ENCODE measurements at places on chromosomes 3 and 15.

DNA sequence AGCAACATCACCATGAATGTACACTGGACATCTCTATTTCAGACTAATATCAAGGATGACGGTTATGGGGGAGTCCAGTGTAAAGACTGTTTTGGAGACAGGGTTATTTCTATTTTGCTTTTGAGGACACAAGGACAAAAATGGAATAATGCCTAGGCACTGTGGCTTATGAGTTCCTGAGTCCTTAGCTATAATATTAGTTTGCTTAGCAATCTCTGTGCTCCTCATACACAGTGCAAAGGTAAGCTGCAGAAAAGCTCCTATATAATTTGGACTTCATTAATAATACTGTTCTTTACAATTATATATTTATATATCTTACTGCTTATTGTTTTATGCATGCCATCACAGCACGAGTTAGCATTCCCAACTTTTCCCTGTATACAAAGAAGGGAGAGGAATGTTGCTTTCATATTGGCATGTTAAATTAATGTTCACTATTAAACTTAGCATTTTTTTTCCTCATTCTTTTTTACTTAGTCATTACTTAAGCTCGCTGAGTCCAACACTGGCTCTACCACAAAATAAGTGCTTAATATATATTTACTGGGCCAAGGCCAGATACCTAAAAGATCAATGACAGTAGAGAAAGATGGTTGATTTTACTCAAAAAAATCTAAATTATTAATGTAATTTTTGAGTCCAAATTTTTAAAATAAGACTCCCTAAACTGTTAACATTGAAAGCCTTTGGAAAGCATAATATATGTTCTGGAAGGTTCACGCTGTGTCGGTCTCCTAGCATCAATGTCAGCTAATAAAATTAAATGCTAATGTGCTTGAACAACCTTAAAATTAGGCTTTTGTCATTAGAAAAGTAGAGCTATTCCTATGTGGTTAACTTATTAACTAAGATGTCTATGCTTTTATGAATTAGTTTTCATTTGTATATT, 13.8 kb downstream of the THBS1 start:
- no peak for DNase-seq

DNA sequence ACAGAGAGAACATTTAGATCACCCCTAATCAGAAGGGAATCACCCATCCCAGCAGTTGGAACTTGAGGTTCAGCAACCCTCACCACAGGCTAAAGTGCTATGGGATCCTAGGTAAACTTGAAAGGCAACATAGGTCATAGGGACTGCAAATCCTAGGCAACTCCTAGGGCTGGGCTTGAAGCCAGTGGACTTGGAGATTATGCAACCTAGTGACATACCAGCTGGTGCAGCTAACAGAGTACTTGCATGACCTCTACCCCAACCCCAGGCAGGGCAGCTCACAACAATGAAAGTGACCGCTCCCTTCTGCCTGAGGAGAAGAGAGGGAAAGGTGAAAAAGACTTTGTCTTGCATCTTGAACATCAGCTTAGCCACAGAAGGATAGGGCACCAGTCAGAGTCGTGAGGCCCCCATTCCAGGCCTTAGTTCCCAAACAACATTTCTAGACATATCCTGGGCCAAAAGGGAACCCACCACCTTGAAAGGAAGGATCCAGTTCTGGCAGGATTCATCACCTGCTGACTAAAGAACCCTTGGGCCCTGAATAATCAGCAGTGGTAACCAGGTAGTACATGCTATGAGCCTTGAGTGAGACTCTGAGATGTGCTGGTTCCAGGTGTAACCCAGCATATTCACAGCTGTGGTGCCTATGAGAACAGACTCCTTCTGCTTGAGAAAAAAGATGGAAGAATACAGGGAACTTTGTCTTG, 37.6 kb upstream of the FBN1 start:
- no peak for DNase-seq

GRCh38 chr3:195119461-195120266, 151.3 kb downstream of the XXYLT1 start:
- DNase-seq: no peak

DNA sequence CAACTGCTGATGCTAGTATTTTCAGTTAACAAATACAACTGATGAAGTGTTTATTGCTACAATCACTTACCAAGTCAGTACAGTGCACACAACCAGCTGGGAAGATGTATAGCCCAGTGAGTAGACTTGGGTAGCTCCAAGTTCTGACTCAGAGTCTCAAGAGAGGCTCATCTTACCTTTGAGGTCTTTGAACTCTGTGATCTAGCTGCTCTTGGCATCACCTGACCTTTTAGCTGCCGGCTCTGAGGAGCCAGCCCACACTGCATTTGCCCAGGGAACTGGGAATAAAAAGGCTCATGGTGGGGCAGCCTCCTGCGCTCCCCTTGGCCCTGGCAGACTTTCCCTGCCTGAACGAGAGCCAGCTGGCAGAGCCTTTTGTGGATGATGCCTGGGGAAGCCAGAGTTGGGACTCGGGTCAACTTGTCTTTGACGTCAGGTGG, 82.6 kb downstream of the CEMIP start:
- no peak for DNase-seq

GRCh38 chr15:95327661-95328060, 1002.8 kb upstream of the NR2F2 start:
- DNase-seq: no peak

DNA sequence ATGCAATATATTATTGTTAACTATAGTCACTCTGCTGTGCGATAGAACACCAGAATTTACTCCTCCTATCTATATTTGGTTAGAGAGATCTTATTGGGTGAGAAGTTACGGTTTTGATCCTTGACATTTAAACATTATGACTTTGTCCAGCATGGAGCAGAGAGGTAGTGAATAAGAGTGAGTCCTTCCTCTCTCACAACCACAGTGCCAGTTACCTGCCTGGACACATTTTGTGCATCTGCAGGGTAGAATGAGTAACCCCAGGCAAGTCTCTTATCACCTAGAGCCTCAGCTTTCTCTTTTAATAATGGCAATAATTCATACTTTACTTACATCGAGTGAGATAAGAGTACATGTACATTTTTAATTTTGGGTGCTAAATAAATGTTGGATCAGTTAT, 24.1 kb downstream of the KAT2B start:
- no peak for DNase-seq

- no peak for DNase-seq
Measured at GRCh38 chr3:165749821-165750220, 87.4 kb downstream of the BCHE start.

DNA sequence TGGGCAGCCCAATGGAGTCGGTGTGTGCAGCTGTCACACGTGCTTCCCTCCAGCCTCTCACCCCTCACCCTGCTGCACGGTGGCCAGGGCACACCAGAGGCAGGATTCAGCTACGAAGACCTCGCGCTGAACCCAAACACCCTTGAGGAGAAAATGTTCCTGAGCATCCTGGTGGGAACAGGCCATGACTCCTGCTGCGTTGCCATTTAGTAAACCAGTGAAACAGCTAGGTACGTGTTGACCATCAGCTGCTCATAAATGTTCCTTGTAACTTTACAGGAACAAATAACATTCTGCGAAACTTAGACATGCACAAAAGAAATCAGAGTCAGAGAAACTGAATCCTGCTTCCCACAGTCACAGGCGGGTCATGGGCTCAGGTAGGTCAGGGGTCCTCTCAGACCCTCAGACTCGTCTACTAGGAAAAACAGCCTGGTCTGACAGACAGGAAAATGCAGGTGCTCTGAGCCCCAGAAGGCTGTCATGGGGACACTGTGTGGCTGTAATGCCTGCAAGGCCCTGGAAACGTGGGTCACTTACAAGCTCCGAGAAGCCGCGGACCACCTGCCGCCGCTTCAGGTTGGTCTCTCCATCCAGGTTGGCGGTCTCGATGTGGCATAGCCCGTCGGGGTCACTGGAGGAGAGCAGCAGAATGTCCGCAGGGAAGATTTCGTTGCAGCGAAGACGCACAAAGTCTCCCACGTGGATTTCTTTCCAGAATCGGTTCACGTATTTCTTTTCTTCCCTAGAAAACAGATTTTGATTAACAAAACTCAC, 82.5 kb downstream of the ATP10A start:
- DNase-seq: no peak

Measured in CD4-positive, alpha-beta T cell treated with Interleukin-6 at 100 ng/mL for 8 hours (primary cell).